LHCN-M2 (cell line): ENCODE measurements at places on chromosomes 5 and 9. TPM values are rescaled to one million over a fixed set of nuclear protein-coding genes. Genes with fewer than 3 reads are reported as not detected.

DNA sequence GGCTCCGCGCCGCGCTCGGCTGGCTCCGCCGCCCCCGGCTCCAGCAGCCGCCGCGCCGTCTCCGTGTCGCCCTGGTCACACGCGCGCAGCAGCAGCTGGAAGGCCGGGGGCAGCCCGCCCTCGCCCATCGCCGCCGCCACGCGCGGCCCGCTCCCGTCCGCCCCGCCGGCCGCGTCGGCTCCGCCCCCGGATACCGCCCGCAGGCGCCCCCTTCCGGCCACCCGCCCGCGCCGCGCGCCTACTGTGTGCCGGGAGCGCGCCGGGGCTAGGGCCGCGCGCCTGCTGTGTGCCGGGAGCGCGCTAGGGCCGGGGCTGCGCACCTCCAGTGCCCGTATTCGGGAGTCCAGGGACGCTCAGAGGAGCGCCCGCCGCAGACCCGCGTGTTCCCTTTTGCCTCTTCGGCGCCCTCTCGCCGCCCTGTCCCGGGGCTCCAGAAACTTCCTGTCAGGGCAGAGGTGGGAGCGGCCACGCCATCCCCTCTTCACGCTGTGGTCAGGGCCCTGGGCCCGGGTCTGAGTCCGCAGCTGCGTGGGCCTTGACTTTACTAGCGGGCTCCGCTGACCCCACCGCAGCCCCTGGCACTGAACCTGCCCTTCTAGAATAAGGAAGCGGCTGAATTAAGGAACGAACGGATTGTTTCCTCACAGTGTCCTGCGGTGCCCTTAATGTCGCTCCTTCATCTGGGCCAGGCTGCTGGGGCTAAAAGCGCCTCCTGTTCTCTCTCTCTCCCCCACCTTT is at the start of gene ANKS6:
Gene ANKS6, minus strand, starts transcription at position 192 of the 738 bp plus-strand sequence. Its CDS starts 64 bp downstream, at position 128.
- peak; percentile 69 for DNase-seq

TLX3 gene
- not detected in 2 replicates for total RNA-seq

DNA sequence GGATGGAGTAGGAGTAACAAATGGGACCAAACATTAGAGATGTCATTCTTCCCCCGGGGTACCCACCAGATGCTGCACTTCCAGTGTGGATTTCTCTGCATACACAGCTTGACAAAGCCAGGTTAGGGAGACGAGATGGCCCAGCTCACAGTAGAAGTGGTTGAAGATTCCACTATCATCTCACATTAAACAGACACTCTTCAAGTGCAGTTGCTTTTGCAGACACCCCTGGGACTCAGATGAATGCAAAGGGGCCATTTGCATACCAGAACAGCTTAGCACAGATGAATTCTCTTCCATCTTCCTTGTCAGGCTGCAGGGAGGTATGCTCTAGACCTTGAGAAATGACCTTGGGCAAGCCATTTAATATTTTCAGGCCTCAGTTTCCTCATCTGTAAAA is 12.6 kb upstream of the C5orf58 start:
- DNase-seq: no peak

GRCh38 chr5:139808481-139809330 is 13.1 kb downstream of the PSD2 start:
- peak; percentile 29 for DNase-seq

CDX1 gene
- not detected in 2 replicates for total RNA-seq

PCDHGA2 gene
- total RNA-seq: 0.90 and 1.1 TPM in 2 replicates

GLRA1 gene
- total RNA-seq: not detected in 2 replicates

GRCh38 chr5:89263846-89264245 is 380.9 kb upstream of the MEF2C start:
- no peak for DNase-seq

CXXC5 gene
- total RNA-seq: 240 and 264 TPM in 2 replicates

- DNase-seq: peak; percentile 89
Observed at GRCh38 chr5:112146323-112147226, 272.5 kb downstream of the EPB41L4A start.

GRCh38 chr5:116861666-116862065 is 287.0 kb upstream of the SEMA6A start:
- DNase-seq: no peak

DNA sequence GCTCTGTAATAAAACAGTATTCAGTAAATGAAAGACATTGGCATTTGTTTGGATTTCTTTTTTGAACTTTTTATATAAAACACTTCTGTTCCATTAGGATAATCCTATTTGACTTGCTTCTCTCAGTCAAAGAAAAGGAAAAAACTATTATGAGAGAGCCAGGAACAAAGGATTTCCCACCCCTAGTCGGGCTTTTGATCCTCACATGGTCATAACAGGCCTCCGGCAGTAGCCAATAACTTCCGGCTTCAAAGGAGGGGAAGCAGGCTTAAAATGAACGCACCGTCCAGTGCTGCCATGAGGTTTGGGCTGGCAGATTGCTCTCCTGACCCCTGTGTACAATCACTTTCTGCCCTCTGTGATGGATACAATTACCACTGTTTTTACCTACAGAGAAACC is 209.3 kb downstream of the ZNF608 start:
- no peak for DNase-seq

SPATA31C1 gene
- not detected in 2 replicates for total RNA-seq

NSA2 gene
- total RNA-seq: 118 and 139 TPM in 2 replicates

- no peak for DNase-seq
Observed at GRCh38 chr9:93967020-93967803, 12.1 kb upstream of the BARX1 start.

DNA sequence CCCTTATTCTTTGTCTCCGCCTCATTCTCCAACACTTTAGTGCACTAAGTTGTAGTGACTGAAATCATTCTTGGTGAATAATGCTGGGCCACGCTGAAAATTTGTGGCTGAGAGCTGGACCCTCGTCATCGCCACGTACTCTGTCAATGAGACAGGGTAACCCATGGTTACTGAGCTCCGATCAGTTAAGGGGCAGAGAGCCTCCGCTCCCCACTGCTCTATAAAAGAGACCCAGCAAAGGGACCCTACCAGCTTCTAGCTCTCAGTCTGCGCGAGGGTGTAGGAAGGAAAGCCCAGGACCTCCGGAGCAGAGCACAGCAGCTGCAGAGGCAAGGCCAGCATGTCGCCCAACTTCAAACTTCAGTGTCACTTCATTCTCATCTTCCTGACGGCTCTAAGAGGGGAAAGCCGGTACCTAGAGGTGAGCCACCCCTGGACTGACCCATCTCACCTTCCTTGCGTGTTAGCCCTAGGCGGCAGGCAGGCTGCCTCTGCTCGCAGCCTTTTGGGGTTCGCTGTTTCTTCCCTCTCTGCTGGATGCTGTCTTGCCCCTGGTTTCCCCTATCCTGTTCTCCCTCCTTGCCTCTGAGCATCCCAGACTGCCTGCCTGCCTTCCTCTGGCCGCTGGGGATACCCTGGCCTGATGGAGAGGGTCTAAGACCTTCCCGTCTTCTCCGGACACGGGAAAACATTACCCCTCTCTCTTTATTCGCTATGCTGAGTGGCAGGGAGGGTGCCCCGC is at the start of gene CRHBP:
Gene CRHBP, plus strand, starts transcription at position 251 of the 742 bp plus-strand sequence. Its CDS starts 90 bp downstream, at position 341.
- peak; percentile 8 for DNase-seq

DNA sequence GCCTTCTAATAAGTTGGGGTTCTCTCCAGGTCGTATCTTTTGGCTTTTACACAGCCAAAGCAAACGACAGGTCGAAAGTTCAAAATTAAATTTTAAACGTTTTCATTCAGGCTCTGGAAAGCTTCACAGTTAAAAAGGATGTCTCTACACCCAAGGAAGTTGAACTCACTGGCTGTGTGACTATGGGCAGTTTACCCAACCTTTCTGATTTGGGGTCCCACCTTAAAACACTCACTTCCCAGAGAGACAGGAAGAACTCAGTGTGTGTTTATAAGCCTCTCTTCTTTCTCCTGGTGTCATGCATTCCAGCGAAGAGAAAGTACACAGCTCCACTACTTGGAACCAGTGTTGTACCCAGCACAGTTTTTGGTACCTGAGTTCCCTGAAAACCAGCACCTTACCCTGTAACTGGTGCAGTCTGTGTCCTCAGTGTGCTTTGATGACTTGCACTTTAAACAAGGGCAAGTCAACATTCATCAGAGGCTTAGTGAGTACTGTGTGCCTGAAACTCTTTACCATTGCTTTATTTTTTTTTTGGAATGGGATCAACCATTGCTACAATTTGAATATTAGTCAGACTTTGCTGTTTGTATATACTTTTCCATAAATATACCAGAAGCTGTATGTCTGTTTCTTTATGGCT is 1.7 kb downstream of the SRD5A1 start:
- no peak for DNase-seq

- DNase-seq: no peak
Observed at GRCh38 chr9:104635456-104635855, 17.5 kb upstream of the OR13C9 start.

IFNB1 gene
- total RNA-seq: not detected in 2 replicates

SPATA6L gene
- 0.19 TPM in 1 of 2 replicates, not detected in the other for total RNA-seq

GRCh38 chr5:113133211-113133975 is 156.8 kb downstream of the DCP2 start:
- no peak for DNase-seq

DNA sequence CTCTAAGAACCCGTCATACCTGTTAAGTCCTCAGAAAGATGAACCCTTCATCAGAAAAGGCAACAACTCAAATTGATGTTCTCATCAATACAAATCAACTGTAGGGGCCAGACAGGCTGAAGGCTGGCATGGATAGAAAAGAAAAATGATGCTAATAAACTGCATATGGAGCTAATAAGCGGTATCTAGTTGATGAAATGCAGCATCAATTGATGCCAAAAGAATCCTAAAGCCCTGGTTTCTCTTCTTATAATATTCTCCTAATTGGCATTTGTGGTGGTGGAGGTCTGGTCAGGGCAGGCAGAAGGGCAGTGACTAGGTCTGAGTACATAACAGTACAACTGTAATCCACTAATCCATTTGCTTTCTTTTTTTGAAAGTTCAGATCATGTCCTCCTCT is 322.5 kb downstream of the SPOCK1 start:
- DNase-seq: no peak

- no peak for DNase-seq
Observed at GRCh38 chr5:133331941-133332340, 280.1 kb downstream of the HSPA4 start.

TAS2R1 gene
- not detected in 2 replicates for total RNA-seq

MSANTD3 gene
- 84.2 and 91.1 TPM in 2 replicates for total RNA-seq

- no peak for DNase-seq
Observed at GRCh38 chr9:101626295-101626694, 31.5 kb upstream of the PPP3R2 start.

DNA sequence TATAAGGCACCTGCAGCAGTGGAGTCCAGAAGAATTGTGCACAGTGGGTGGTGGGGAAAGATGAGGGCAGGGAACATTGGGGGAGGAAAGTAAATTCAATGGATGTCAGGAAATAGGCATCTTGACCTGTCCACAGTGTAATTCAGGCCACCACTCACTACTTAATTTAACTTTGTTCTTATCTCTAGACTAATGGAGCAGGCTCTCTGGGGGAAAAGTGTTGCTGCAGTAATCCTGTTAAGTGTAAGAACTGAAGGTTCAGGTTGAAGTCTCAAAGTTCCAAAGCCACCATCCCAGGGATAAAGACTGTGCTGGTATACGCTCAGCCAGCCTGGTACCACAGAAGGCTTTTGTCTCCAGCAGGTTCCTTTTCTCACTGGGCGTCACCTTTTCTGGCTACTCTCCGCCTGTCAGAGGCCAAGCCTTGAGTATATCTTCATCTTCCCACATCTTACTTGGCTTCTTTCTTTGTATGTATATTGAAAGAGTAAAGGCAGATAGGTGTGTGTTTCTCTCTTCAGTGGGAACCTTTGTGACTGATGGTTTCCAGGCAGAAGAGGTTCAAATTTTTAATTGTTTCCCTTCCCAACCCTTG is 150.9 kb upstream of the DMRT1 start:
- no peak for DNase-seq

PRSS3 gene
- not detected in 2 replicates for total RNA-seq

LHFPL2 gene
- total RNA-seq: 97.3 and 104 TPM in 2 replicates

NCBP1 gene
- total RNA-seq: 54.1 and 64.8 TPM in 2 replicates

DNA sequence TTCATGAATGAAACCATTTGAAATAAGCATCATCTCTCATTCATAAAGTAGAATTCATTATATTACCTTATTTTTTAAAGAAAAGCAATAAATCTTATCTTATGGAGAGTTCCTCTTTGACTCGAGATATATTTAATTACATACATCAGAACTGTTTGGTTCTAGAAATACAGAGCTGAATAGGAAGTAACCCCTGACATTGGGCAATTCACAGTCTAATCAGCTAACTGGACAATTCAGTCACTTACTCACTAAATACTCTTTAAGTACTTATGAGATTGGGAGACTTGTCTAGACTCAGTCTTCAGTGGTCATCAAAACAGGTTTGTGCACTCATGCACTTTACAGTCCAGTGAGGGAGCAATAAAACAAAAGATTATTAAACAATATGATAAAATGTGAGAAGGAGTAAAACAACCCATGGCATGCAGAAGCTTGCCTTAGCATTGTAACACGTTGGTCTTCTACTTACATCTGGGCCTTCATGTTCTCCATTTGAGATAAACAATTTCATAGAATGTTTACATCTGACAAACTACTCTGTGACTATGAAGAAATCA is 11.5 kb upstream of the FBXO38 start:
- DNase-seq: no peak

DNA sequence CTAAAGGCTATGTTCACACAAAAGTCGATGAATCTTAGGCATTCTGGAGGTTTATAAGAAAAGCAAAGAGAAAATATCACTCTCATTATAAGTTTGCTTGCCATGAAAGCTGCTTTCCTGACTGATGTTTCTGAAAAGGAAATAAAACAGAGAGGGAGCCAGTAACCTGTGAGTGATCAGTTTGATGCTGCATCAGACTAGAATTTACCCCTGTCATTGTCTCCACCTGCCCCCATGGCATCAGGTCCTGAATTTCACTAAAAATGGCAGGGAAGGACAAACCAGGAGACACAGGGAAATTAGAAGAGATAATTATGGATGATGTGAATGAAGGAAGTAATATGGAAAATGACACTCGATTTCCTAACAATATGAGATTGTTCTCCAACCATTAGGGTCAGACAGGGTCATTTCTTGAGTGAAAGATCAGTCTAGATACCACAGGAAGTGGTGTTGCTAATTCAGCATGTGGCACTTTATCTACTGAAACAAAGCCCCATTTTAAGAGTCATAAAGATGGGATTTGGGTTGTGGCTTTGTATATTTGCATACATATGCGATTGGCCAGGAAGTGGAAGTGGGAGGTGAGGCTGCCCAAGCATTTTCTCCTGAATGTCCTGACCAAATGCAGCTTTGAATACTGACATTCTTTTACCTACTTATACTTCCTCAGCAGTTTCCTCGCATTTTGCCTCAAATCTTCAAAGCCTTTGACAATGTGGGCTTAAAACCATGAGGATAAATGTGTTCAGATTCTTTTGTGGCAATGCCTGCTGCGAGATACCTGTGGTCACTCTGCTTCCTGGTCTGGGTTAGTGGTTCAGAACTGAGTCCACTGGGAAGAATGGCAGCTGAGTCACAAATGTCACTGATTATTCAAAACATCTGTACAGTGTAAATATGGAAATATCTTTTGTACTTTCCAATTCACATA is 29.7 kb downstream of the MEGF10 start:
- DNase-seq: peak; percentile 82

LRRC26 gene
- total RNA-seq: not detected in 2 replicates
